ENCODE measurements at places on chromosomes 5 and 9. TPM values are rescaled to one million over a fixed set of nuclear protein-coding genes. Genes with fewer than 3 reads are reported as not detected.
A peak's percentile ranks its signal among the peaks of the same experiment; 100 is the strongest.

Gene MAP3K1
- total RNA-seq = 10.1 TPM

DNA sequence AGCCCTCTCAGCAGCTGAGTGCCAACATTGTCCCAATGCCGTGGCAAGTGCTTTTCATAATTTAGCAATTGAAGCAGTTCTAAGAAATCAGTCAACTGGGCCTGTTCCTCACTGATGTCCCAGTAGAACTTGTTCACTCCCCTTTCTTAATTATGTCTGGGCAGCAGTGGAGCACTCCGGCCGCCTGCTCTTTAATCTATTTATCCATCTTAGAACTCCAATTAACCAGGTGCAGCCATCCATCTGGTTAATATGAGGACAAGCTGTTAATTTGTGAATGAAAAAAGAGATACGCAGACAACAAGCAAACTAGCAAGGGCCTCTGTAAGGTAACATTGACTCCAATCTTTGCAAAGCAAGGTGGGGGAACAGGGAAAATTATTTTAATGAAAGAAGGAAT lies 39.4 kb downstream of the MAT2B start:
- no peaks in the 10 kb centered on the region for H3K36me3 ChIP-seq
- no peak overlapping the region for H3K4me3 ChIP-seq
- no peak overlapping the region for H3K27ac ChIP-seq
- DNase-seq = no peak
- H3K27me3 ChIP-seq = peaks cover 10% of the 10 kb centered on the region
- H3K4me1 ChIP-seq = no peaks in the 10 kb centered on the region

GRCh38 chr9:34457266-34458012 lies 931 bp downstream of the FAM219A start:
- no peaks in the 10 kb centered on the region for H3K36me3 ChIP-seq
- H3K27me3 ChIP-seq = peaks cover 19% of the 10 kb centered on the region
- H3K4me1 ChIP-seq = peaks cover 32% of the 10 kb centered on the region
- peak; percentile 36 for DNase-seq
- H3K4me3 ChIP-seq = peak overlapping the region; percentile 87
- peak overlapping the region; percentile 50 for H3K27ac ChIP-seq

DNA sequence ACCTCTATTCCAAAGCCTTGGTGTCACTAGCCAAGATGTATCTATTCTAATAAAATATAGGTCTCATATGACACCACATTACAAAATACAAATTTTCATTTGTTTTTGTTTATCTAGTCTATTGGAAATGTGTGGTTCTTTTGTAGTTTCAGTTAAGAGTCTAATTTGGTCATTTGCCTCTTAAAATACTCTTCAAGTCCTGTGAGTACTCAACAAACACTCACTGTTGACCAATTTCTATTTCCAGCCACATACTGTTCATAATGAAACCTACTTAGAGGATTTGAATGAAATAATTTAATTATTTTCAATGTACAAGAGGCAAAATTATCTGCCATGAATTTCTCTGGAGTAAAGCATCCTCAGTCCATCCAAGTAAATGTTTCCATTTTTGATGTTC lies 40.6 kb downstream of the SLC1A3 start:
- H3K36me3 ChIP-seq = no peaks in the 10 kb centered on the region
- no peak overlapping the region for H3K27ac ChIP-seq
- H3K4me3 ChIP-seq = no peak overlapping the region
- H3K4me1 ChIP-seq = no peaks in the 10 kb centered on the region

DNA sequence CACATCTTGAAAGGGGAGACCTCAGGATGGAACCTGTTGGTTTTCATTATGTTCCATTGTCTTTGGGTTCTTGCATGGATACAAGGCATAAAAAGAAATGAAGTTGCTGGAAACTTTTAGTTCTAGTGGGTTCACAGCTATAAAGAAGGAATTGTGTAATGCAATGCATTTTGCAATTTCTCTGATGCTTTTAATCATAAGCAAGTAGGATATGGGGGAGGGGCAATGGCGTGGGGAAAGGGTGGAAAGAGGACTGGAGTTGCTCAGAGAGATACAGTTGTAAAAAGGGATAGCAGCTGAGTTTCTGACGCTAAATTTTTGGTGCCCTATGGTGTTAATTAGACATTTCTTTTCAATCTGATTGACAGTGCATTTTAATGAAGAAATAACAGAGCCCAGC lies 88.6 kb upstream of the FANCC start:
- H3K36me3 ChIP-seq = no peaks in the 10 kb centered on the region
- H3K4me3 ChIP-seq = no peak overlapping the region
- H3K27ac ChIP-seq = no peak overlapping the region
- peaks cover 8% of the 10 kb centered on the region for H3K4me1 ChIP-seq

- no peaks in the 10 kb centered on the region for H3K4me1 ChIP-seq
- H3K36me3 ChIP-seq = no peaks in the 10 kb centered on the region
- no peak overlapping the region for H3K4me3 ChIP-seq
- no peak for DNase-seq
- H3K27ac ChIP-seq = no peak overlapping the region
Measured at GRCh38 chr9:14037331-14037730, 276.6 kb downstream of the NFIB start.

DNA sequence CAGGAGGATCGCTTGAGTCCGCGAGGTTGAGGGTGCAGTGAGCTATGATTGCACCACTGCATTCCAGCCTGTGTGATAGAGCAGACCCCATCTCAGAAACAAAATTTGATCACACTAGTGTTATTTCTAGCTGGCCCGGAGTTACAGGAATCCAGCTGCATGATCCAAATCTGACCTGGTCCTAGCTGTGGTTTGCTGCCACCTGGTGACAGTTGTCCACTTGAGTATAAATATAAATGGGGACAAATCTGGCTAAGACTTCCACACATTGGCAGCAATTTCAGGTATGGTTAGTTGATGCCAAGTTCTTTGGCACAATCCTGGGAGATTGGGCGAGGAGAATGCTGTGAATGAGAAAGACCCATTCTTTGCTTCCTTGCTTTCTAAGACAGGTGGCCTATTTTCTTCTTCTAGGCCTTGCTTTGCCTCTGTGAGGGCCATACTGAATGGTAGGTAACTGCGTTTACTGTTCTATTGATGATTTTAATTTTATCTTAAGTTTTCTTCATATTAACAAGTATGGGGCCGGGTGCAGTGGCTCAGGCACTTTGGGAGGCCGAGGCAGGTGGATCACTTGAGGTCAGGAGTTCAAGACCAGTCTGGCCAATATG lies 35.4 kb downstream of the UBE2R2 start:
- peaks cover 10% of the 10 kb centered on the region for H3K36me3 ChIP-seq
- DNase-seq = peak; percentile 20
- H3K4me3 ChIP-seq = no peak overlapping the region
- peaks cover 26% of the 10 kb centered on the region for H3K4me1 ChIP-seq
- H3K27ac ChIP-seq = no peak overlapping the region

GRCh38 chr9:126550891-126551351 lies 62.8 kb upstream of the LMX1B start:
- no peak overlapping the region for H3K27ac ChIP-seq
- H3K4me1 ChIP-seq = no peaks in the 10 kb centered on the region
- H3K27me3 ChIP-seq = no peaks in the 10 kb centered on the region
- DNase-seq = no peak
- H3K36me3 ChIP-seq = no peaks in the 10 kb centered on the region

- peaks cover 4% of the 10 kb centered on the region for H3K36me3 ChIP-seq
- H3K4me3 ChIP-seq = no peak overlapping the region
- H3K27me3 ChIP-seq = no peaks in the 10 kb centered on the region
- no peak for DNase-seq
Measured at GRCh38 chr9:88481933-88482332, 53.0 kb upstream of the NXNL2 start.

DNA sequence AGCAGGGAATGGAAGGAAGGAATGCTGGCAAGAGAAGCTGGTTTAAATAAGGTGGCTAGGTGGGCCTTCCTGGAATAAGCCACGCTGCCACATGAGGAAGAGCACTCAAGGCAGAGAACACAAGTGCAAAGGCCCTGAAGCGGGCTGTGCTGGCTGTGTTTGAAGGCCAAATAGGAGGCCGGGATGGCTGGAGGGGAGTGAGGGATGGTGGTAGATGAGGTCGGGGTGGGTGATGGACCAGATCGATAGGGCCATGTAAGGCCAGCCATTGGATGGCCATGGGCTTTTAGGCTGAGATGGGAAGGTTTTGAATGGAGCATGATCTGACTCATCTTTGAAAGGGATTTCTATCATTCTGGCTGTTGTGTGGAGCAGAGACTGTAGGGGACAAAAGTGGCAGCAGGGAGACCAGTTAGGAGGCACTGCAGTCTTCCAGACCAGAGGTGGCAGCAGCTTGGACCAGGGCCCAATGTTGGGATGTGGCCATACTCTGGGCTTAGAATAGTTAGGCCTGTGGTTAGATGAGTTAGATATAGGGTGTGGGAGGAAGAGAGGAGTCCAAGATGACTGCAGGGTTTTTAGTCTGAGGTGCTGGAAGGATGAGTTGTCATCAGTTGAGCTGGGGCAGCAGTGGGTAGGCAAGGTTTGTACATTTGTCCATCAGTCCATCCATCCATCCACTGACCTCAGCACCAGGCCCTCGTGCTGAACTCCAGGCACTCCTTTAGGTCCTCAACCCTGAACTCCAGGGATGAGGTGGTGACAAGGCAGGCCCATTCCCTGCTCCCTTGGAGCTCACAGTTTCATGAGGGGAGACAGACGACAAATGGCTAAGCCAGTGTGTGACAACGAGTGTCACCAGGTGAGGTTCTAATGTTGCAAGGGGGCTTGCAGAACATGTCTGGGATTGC lies 30.3 kb downstream of the NDST1 start:
- no peaks in the 10 kb centered on the region for H3K4me1 ChIP-seq
- no peak overlapping the region for H3K27ac ChIP-seq
- no peak for DNase-seq
- H3K36me3 ChIP-seq = peaks cover 4% of the 10 kb centered on the region
- no peaks in the 10 kb centered on the region for H3K27me3 ChIP-seq

- peaks cover 41% of the 10 kb centered on the region for H3K36me3 ChIP-seq
- DNase-seq = no peak
- H3K4me1 ChIP-seq = peaks cover 46% of the 10 kb centered on the region
- no peaks in the 10 kb centered on the region for H3K27me3 ChIP-seq
Measured at GRCh38 chr9:6893350-6894131, 135.8 kb downstream of the KDM4C start.

GRCh38 chr9:38027714-38028113 lies 41.3 kb downstream of the SHB start:
- DNase-seq = no peak
- no peak overlapping the region for H3K27ac ChIP-seq

DNA sequence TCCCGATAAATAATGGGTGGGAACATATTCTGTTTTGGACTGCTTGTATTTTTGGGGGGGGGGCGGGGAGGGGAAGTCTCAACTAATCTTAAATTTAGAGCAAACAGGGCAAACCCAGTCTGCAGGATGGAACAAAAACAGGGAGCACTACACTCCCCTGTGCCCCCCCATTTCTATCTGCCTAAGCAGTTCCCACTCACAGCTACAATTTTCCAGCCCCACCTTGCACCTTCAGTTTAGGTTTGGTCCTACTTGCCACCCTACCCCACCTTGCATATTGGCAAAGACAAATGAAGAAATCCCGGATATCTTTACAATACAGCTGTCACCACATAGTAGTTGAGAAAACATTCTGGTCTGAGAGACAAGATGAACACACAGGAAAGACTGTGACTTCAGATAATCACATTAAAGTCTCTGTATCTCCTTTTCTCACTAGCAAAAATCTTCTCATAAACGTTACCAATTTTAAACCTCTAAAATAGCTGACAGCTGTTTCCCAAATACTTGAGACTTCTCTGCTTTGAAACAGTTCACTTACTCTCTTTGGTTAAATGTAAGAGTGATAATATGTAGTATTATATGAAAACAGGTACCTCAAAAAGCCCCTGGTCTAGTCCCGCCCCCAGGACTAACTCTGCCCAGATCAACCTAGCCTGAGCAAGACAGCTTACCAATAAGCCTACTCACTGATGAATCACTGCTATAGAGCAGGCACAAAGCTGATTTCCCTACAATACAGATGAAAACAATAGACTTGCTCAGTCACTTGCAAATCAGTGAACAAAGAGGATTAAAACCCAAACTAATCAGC lies 5.2 kb upstream of the RAPGEF6 start:
- H3K4me1 ChIP-seq = peaks cover 25% of the 10 kb centered on the region
- peak; percentile 46 for DNase-seq
- no peaks in the 10 kb centered on the region for H3K27me3 ChIP-seq
- H3K36me3 ChIP-seq = peaks cover 8% of the 10 kb centered on the region

DNA sequence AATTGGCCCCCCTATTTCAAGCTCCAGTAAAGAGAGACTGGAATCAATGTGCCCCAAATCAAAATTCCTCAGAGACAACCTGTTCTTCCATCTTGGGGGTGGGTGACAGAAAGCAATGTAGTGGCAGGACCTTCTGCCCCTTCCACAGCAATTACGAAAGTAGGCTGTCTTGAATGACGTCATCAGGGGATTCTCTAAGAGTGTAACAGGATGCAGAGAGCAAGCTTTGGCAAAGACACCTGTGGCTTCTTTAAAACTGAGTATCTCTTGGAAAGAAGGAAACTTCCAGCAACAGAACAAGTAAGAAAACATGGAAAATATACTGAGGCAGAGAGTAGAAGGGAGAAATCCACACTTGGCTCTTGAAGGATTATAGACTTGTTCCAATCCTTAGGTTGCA lies 247.6 kb upstream of the PDE4D start:
- H3K27ac ChIP-seq = no peak overlapping the region
- H3K27me3 ChIP-seq = no peaks in the 10 kb centered on the region
- H3K4me3 ChIP-seq = no peak overlapping the region
- no peak for DNase-seq
- no peaks in the 10 kb centered on the region for H3K36me3 ChIP-seq

- H3K36me3 ChIP-seq = no peaks in the 10 kb centered on the region
- no peak for DNase-seq
- H3K4me3 ChIP-seq = no peak overlapping the region
- peaks cover 24% of the 10 kb centered on the region for H3K27me3 ChIP-seq
- no peak overlapping the region for H3K27ac ChIP-seq
Measured at GRCh38 chr5:112682621-112683061, 55.0 kb upstream of the APC start.

GRCh38 chr5:17222664-17223063 lies 5.2 kb downstream of the BASP1 start:
- H3K4me1 ChIP-seq = peaks cover 2% of the 10 kb centered on the region
- H3K36me3 ChIP-seq = no peaks in the 10 kb centered on the region
- H3K27me3 ChIP-seq = peaks cover 50% of the 10 kb centered on the region
- H3K27ac ChIP-seq = no peak overlapping the region

DNA sequence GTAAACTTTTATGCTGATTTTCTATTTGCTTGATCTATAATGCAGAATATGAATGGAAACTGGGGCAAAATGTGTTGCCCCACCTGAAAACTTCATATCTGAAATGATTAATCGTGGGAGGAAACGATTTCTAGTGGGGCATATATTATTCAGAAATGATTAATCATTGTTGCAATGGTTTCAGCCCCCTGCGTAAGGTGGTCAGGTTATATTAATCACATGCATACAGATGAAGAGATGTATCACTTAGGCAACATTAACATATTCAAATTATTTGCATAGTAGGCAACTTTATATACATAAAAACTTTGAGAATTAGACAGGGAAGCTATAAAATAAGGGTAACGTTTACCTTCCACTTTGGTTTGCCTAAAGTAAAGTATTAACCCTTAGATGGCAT lies 49.8 kb downstream of the LSM11 start:
- H3K36me3 ChIP-seq = peaks cover 21% of the 10 kb centered on the region
- H3K4me3 ChIP-seq = no peak overlapping the region
- no peak for DNase-seq

GRCh38 chr5:124007675-124008398 lies 495.9 kb downstream of the CSNK1G3 start:
- no peak for DNase-seq
- no peaks in the 10 kb centered on the region for H3K27me3 ChIP-seq
- no peak overlapping the region for H3K4me3 ChIP-seq
- H3K4me1 ChIP-seq = no peaks in the 10 kb centered on the region
- no peaks in the 10 kb centered on the region for H3K36me3 ChIP-seq
